ENCODE measurements at places on chromosomes 12 and 14.

DNA sequence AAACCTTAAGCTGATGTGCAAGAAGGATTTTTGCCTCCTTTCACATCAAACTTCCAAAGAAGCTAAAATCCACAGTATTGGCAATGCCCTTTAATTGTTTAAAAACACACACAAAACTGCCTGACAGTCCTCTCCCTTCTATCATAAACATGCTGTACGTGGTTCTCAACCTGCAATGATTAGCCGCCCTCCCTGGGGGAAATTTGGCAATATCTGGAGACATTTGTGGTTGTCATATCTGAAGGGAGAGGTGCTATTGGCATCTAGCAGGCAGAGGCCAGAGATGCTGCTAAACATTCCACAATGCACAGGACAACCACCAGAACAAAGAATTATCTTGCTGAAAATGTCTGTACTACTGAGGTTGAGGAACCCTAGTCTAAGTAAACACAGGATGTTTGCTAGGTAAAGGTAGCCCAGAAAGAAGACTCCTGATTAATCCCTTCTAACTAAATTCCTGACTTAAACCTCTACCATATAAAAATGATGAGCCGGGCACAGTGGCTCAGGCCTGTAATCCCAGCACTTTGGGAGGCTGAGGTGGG is 1.2 kb downstream of the ACOT6 start:
- no peak for DNase-seq

- no peak for DNase-seq
Observed at GRCh38 chr12:29980304-29980703, 196.6 kb upstream of the TMTC1 start.

- DNase-seq, result peak; percentile 79
Observed at GRCh38 chr12:2183556-2184541, 131.1 kb downstream of the CACNA1C start.

GRCh38 chr14:73759183-73759713 is 45.1 kb upstream of the PNMA1 start:
- peak; percentile 58 for DNase-seq

GRCh38 chr12:6813363-6813762 is 8.3 kb upstream of the GPR162 start:
- DNase-seq, result no peak

GRCh38 chr12:28859551-28859950 is 289.5 kb upstream of the FAR2 start:
- no peak for DNase-seq

GRCh38 chr12:103560604-103561101 is 26.4 kb upstream of the STAB2 start:
- peak; percentile 96 for DNase-seq

DNA sequence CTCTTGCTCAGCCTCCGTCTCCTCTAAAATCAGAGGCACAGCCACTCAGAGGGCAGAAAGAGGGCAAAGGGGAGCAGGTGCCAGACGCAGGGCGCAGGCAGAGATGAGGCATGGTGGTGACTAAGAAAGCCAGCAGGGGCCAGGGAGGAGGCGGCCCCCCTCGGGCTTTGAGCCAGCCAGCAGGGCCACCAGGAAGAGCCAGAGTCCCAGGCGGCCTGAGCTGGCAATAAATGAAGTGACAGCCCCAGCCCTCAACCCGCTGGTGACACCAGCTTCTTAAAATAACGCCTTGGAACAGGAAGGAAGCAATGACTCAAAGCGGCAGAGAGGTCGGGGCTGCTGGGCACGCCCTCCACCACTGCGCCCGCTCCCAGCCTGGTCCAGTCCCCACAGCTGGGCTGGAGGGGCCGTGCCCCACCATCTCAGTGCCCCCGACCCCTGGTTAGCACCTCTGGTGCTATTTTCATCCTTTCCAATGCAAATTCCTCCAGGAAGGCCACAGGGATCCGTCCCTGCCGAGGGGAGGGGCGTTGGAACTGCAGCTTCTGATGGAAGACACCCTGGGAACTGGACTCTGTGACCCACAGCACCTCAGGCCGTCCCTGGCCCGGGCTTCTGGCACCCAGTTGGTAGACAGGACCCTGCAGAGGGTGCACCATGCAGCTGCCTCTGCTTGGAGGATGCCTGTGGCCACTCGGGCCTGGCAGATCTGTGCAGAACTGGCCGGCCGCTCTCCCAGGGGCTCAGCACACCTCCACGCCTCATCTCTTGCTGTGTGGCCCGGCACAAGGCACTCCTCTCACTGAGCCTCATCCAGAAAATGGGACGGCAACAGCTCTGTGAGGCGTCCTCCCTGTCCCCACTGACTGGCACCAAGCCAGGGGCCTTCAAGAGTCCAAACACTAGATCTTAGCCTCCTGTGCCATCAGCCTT is 113.7 kb downstream of the NCOR2 start:
- DNase-seq, result peak; percentile 91

DNA sequence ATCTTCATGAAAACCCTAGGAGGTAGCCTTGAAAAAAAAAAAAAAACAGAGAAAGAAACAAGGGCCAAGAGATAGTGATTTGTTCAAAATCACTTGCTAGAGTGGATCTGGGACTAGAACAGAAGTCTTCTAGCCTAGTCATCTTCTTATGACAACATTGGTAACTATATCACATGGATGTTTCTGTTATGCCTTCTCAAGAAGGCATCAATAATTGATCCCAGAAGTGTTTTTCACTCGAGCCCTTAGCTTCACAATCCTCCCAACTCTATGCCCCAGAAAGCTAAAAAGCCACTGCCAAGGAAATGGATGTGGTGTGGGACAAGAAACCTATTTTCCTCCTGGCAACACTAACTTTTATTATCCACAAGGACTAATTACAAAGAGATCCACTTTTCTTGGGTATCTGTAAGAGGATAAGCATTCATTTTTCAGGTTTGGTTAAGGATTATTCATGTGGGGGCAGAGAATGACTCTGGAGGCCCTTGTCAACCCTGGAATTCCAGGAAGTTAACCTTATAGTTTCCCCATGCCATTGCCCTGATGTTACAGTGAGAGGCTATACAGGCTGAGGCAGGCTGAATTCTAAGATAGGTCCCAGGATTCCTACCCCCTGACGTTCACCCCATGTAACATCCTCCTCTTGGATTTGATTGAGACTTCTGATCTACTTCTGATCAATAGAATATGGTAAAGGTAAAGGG is 67.7 kb upstream of the CPM start:
- no peak for DNase-seq

DNA sequence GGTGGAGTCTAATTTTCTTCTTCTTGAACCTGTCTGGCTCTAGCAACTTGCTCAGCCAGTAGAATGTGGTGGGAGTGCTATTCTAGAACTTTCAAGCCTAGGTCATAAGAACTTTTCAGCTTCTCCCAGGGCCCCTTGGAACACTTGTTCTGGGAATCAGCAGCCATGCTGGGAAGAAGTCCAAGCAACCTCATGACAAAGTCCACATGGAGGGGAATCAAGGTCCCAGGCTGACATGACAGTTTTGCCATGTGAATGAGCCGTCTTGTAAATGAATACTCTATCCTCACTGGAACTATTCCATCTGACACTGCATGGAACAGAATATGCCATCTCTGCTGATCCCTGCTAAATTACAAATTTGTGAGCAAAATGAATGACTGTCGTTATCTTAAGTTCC is 214.2 kb upstream of the TBX3 start:
- no peak for DNase-seq

DNA sequence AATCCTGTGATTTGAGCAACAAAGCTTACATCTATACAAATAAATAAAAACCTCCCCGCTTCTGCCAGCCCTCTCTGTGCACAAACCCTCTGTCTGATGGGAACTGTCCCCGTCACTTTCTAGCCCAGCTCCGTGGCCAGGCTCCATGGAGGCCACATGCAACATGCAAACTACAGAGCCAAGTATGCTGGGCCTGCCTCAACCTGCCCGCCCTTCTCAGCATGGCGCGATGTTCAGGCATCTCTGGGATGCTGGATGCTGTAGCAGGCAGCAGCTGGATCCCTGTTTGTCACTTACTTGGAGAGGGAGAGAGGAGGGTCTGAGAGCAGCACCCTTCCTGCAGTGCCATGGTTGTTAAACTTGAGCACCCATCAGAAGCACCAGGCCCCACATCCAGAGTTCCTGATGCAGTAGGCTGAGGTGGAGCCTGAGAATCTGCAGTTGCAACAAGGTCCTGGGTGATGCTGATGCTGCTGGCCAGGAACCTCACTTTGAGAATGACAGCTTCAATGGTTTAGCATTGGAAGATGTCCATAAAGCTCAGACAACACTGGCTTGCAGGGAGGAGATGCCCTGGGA is 32.4 kb downstream of the CLMN start:
- no peak for DNase-seq

- DNase-seq, result peak; percentile 47
Observed at GRCh38 chr12:48296586-48297282, 54.0 kb downstream of the ZNF641 start.

GRCh38 chr14:100219126-100219785 is 19.7 kb upstream of the YY1 start:
- no peak for DNase-seq

GRCh38 chr12:20120403-20120725 is 248.0 kb upstream of the PDE3A start:
- no peak for DNase-seq

GRCh38 chr12:111687952-111688351 is 2.1 kb downstream of the ACAD10 start:
- no peak for DNase-seq

- no peak for DNase-seq
Observed at GRCh38 chr14:101103321-101103901, 199.9 kb upstream of the RTL1 start.

- DNase-seq, result no peak
Observed at GRCh38 chr12:55760663-55761062, 17.7 kb downstream of the GDF11 start.

DNA sequence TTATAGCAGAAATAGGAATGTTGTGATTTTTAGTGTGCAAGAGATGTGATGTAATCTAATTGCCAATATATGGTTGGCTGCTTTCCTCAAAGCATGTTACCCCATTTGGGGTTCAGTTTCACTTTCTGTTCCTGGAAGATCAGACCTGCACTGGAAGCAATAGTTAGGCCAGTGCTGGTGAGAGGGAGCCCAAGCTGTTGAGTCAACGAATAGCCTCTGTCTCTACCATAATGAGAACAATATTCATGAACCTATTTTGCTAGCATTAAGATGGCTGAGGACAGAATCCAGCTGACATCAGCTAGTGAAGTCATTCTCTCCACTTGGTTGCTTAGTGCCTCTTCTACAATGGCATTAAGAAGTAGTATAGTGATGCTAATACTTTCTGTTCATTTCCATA is 379.9 kb upstream of the DCN start:
- DNase-seq, result peak; percentile 21

DNA sequence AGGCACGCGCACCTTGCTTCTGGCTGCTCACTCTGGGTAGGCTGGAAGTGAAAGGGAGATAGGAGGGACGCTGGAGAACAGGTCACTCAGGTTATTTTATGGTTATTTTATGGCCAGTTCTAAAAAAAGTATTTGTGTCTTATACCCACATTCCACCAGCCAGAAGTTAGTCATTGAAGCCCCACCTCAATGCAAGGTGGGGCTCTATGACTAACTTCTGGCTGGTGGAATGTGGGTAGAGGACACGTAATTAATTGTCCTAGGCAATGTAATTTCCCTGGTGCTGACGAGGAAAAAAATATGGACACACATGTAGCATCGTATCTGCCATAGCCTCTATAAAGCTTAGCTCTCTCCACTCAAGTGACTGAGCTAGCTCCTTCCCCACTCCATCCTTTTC is 104.9 kb downstream of the PDZRN4 start:
- DNase-seq, result no peak

DNA sequence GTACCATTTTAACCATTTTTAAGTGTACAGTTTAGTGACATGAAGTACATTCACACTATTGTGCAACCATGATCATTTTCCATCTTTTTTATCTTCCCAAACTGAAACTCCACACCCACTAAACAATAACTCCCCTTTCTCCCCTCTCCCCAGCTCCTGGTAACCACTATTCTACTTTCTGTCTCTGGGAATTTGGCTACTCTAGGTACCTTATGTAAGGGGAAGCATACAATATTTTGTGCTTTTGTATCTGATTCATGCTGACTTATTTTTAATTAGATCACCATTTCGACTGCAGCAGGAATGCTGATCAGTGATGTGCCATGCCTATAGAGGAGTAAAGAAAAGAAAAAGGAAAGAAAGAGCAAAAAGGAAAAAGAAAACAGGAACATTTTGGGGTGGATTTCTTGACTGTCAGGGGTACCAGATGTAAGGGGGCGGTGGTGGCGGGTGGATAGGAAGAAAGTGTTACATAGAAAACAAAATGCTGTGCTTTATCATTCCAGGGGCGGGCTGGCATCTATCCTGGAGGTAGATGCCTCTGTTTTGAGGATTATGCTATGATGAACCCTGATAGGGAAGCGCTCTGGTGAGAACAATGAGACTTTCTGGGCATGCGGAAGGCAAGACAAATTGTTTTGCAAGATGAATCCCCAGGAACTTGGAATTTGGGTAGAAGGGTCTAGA is 45.2 kb upstream of the CTDSP2 start:
- no peak for DNase-seq

DNA sequence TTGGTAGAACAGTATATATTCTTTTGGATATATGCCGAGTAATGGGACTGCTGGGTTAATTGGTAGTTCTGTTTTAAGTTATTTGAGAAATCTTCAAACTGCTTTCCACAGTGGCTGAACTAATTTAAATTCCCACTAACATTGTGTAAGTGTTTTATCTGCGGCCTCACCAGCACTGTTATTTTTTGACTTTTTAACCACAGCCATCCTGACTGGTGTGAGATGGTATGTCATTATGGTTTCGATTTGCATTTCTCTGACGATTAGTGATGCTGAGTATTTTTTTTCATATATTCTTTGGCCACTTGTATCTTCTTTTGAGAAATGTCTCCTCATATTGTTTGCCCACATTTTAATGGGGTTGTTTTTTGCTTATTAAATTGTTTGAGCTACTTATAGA is 357.4 kb downstream of the C12orf50 start:
- no peak for DNase-seq

GRCh38 chr14:34983148-34983760 is 462 bp downstream of the SRP54 start:
- no peak for DNase-seq

GRCh38 chr12:6362403-6362802 is 13.0 kb downstream of the SCNN1A start:
- no peak for DNase-seq

DNA sequence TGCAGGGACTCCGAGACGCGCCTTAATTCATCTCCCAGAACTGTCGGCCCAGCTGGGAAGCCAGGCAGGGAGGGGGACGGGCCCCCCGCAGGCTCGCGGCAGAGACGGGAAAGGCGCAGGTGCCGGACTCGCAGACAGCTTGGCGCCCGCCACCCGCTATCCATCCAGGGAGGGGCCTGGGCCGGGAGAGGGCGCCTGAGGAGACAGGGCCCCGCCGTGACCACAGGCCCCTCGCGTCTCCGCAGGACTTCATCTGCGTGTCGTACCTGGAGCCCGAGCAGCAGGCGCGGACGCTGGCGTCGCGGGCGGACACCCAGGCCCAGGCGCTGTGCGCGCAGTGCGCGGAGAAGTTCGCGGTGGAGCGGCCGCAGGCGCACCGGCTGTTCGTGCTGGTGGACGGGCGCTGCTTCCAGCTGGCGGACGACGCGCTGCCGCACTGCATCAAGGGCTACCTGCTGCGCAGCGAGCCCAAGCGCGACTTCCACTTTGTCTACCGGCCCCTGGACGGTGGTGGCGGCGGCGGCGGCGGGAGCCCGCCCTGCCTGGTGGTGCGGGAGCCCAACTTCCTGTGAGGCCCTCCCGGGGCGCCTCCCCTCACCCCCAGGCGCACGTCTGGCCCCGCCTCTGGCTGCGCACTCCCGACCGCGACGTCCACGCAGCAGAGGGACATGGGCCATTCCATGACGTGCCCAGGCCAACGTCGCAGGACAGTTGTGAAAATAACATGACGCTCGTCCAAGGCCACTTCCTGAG is 60.6 kb downstream of the LGMN start:
- peak; percentile 46 for DNase-seq

Data from mesenchymal stem cell (in vitro differentiated cells and primary cell).